ENCODE measurements at places on chromosomes 2 and 18.

GRCh38 chr18:28792404-28793086 is 615.6 kb upstream of the CDH2 start:
- DNase-seq, result no peak

DNA sequence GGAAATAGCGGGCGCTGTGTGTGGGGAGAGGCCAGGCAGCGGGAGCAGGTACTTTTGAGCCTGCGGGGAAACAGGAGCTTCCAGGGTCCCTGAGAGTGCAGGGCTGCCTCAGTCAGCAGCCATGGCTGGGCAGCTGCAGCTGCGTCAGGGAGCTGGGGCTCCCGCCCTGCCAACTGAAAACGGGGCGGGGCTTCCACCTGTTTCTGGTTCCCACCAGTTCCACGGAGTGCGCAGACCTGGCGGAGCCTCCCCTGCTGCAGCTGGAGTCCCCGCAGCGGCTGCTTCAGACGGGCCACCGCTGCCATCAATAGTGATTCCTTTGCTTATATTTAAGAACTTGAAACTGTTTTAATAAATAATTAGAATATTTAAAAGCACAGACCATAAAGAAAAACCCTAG is 30.6 kb upstream of the RPRM start:
- DNase-seq, result no peak

GRCh38 chr2:240507778-240508251 is 50.0 kb downstream of the ANKMY1 start:
- no peak for DNase-seq

- no peak for DNase-seq
These were observed 420.5 kb downstream of the NRXN1 start for GRCh38 chr2:50611351-50611871.

DNA sequence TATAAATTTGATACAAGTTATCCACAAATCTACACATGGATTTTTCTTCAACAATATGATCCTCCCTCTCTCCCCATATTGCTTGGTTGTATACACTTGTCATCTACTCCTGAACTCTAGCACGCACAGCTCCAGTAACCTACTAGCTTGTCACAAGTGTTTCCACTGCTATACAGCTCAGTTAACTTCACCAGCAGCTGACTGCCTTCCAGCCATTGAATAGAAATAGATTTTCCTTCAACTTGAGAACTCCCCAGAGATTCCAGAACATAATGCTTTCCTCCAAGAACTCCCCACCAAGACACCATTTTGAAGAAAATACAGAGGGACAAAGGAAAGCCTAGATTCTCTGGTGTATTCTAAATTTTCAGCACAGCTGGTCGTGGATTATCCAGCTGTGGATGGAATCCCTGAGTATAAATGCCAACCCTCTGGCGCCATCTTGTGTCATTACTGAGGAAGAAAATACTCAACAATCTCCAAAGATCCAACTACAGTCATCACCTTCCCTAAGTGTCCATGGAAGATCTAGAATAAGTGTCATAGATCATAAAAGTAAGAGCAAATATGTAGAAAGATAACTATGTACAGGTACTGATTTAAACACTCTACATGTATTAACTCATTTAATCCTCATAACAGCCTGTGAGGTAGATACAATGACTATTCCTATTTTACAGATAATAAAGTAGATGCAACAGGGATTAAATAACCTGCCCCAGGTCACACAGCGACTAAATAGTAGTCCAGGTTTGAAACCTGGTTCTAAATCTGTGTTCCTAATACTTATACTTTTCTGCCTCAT is 156.7 kb downstream of the ARHGAP28 start:
- peak; percentile 7 for DNase-seq

DNA sequence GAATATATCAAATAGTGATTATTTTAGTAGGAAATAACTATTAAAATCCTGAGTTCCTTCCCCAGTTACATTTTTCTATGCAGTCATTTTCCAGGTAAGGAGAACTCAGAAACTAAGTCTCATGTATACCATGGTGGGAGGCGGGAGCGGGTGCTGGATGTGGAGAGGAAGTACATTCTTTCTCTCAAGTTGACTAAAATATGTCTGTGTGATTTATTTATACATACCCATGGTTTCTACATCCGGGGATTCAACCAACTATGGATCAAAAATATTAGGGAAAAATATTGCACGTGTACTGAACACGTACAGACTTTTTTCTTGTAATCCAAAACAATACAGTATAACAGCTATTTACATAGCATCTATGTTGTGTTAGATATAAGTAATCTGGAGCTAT is 6.8 kb downstream of the ZCCHC2 start:
- no peak for DNase-seq

DNA sequence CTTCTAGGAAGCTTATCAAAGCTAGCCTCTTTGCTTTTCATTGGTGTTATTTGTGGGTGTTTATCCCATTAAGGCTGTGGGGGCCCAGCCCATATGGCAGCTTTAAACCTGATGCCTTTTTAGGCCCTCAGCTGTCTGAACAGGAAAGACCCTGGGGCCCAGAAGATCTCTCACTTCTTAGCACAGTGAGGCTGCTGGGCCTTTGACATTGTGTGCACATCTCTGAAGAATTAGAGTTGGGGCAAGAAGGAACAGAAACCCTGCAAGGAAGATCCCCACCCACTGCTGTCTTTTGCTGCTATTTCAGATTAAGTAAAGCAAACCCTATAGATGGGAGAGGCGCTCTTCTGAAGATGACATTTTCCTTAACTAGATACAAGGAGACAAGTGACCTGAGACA is 250.0 kb downstream of the SMAD2 start:
- DNase-seq, result no peak

DNA sequence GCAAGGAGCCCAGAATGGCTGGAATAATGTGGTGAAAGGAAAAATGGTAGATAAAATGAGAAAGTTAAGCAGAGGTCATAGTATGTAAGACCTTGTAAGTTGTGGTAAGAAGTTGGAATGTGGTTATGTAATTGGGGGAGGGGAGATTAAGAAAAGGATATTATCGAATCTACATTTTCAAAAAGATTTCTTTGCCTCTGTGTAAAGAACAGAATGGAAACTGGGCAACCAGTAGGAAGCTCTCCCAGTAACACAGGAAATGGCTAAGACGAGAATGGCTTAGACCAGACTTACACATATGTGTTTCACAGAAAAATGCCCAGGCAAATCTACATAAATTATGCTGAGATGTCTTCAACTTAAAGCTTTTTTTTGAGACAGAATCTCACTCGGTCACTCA is 13.2 kb downstream of the MEMO1 start:
- no peak for DNase-seq

GRCh38 chr18:24021505-24021904 is 7.0 kb downstream of the TTC39C start:
- no peak for DNase-seq

DNA sequence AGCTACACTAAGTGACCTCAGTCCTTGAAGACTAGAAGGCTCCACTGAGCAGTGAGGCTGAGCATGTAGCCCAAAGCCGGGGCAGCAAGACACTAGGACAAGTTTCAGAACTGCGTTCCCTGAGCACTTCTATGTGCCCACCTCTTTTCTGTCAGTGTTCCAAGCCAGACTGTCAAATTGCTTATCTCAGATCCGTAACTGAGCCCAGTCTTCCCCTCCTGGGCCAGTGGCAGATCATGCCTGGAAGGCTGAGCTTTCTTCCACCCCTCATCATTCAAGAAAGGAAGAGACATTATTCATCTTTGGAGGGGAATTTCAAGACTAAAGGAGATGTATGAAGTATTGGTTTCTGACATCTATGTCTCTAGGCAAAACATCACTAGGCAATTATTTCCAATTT is 49.8 kb downstream of the EML6 start:
- DNase-seq, result no peak

GRCh38 chr2:164706522-164706921 is 85.2 kb upstream of the GRB14 start:
- DNase-seq, result no peak

DNA sequence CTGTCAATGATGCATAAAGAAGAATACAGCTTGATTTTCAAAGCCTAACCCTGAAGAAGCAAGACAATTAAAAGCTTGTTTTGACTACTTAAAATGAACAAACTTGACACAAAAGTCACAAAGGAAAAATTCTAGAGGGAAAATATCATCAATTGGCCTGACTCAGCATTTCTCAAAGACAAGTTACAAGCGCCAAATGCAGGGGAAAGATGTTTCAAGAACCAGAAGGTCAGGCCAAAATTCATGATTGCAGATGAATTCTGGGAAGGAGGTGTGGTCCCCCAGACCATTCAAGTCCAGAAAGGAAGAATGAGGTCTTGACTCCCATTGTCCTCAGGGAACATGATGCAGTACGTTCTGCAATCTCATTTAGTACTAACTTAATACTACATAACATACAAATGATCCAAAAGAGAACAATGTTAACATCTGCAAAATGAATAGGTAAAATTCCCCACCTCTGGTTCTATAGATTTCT is 64.5 kb downstream of the FAM210A start:
- no peak for DNase-seq

DNA sequence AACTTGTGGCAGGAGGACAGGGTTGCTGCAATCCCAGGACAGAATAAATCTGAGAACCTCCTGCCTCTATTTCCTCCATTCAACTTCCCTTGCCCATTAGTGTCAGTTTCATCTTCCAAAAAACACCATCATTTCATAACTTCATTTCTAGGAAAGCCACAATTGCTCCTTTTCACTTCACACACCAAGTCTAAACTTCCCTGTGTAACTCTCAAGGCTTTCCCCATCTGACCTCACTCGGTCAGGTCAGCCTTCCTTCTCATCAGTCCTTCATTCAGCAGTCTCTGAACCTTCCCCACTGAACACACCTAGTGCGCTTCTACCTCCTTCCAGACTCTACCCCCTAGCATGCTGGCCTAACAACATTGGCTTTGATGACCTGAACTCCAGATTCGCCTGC is 35.8 kb downstream of the TCF7L1 start:
- no peak for DNase-seq

GRCh38 chr2:118569876-118570535 is 277.4 kb downstream of the EN1 start:
- DNase-seq, result no peak

DNA sequence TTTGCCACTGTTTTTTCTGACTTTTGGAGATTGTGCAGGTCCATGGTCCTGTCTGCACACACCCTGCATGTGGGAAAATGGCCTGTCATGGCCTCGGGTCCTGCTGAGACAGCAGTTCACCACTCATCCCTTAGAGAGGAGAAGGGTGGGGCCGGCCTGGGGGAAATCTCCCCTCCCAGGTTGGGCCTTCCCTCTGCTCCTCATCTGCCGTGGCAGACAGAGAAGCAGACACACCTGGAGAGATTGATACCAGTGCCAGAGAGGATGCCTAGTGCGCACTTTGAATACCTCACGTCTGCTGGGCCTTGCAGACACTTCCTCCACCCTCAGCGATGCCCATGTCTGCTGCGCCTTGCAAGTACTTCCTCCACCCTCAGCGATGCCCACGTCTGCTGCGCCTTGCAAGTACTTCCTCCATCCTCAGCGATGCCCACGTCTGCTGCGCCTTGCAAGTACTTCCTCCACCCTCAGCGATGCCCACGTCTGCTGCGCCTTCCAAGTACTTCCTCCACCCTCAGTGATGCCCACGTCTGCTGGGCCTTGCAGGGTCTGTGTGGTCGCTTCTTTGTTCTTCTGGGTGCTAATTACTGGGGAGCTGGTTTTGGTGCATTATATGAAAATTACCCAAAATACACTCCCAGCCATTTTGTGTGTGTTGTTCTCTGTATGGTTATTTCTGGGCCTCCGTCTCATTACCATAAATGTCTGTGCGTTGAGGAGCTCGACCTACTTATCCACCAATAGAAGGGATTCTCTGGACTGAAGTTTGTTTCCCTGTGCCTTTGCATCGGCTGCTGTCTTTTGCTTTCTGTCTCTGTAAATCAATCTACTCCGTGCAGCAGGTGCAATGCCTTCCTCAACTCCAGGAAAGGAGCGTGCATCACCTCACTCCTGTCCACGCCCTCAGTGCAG is 186.9 kb upstream of the PXDN start:
- no peak for DNase-seq

- no peak for DNase-seq
These were observed 34.3 kb upstream of the RALBP1 start for GRCh38 chr18:9441061-9441460.

DNA sequence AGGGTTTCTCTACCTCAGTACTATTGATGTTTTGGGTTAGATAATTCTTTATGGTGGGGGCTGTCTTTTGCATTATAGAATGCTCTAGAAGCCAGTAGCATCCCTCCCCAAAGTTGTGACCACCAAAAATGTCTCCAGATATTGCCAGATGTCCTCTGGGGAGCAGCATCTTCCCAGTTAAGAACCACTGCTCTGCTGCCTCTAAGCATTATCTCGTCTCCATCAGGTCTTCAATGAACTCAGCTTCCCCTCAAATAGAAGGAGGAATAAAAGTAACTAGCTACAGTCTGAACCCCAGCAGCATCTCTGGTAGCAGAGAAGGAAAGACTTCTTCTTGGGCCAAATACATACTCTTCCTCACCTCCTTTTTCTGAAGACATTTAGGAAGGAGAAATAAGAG is 244.1 kb downstream of the AGPS start:
- DNase-seq, result no peak

- DNase-seq, result no peak
These were observed 10.3 kb upstream of the KYNU start for GRCh38 chr2:142867136-142867535.

DNA sequence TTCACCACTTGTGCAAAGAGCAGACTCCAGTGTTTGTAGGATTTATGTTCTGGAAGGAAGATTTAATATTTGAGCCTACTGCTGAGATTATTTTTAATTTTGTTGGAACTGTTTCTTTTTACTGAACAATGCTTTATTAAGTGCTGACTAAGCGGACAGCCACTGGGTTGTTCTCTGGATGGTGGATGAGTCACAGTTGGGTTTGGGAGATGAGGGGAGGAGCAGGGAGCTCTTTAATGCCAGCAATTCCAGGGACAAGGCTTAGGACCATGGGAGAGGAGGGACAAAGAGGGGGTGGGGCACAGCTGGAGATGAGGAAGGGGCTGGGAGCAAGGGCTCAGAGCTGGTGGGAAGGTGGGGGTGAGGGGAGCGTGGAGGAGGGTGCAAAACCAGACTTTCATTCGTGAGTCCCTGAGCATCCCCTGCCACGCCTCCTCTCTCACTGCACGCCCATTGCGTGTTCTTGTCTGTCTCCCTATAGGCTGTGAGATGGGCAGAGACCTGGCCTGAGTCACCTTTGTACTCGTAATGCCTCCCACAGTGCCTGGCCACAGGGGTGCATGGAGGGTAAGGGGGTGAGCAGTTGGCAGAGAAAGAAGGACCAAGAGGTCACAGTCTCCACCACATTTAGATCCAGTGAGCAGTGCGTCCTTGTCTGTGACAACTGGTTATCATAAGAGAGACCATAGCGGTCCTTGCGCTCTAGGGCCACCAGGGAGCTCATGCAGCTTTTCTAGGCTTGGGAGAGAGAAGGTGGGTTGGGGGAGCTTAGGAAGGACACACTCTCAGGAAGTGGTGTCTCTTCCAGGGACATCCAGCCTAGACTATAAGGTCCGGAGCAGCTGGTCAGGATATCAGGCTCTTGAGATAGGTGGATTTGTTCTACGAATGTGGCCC is 18.4 kb downstream of the SLC4A3 start:
- no peak for DNase-seq

GRCh38 chr2:16055848-16056580 is 115.7 kb downstream of the MYCN start:
- DNase-seq, result no peak

DNA sequence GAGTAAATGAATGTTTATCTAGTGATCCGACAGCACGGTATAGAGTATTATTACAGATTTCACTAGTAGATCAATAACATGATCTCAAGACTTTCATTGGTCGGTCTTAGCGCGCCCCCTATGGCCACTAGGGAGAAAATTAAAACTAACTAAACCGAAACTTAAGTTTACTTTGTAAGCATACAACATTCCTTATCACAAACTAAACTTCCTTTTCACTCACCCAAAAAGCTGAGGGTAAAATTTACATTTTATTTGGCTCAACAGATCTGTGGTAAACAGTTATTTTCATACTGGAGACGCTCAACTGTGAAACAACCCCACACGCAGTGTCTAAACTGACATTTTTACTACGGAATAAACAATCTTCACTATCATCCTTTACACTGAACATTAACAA is 215.6 kb upstream of the MAP2 start:
- DNase-seq, result peak; percentile 8
